Thyroid gland (tissue), 4 donors: ENCODE measurements at places on chromosomes 7 and 10. TPM values are rescaled to one million over a fixed set of nuclear protein-coding genes. Genes with fewer than 3 reads are reported as not detected.

DNA sequence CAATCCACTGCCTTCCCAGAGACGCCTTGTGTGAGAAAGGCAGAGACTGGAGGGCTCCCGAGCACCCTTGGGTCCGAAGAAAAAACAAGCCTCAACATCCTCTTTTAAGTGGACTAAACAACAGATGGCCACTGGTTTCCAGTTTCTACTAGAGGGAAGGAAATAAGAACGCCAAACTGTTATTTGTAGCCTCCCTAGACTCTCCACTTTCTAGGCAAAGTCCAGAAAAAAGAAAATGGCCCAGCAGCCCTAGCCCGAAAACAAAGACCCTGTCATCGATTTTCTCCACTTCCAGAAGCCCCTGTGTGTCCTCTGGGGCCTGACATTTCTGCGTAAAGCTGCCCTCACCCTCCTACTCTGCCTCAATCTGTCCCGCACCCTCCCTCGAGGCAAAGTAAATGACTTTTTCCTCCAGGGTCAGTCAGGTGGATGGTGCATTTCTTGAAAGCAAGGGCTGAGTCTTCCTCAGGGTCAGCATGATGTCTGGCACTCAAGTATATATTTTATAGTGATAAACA lies 6.0 kb downstream of the RGS10 start:
- H3K4me1 ChIP-seq: peaks cover 17% of the 10 kb centered on the region
- H3K27me3 ChIP-seq: no peaks in the 10 kb centered on the region
- H3K4me3 ChIP-seq: no peak overlapping the region
- DNase-seq: no peak

GRCh38 chr10:72274730-72275350 lies 1.1 kb downstream of the DDIT4 start:
- H3K36me3 ChIP-seq: peaks cover 12% of the 10 kb centered on the region
- peak; percentile 79 for DNase-seq
- H3K27me3 ChIP-seq: no peaks in the 10 kb centered on the region

DNA sequence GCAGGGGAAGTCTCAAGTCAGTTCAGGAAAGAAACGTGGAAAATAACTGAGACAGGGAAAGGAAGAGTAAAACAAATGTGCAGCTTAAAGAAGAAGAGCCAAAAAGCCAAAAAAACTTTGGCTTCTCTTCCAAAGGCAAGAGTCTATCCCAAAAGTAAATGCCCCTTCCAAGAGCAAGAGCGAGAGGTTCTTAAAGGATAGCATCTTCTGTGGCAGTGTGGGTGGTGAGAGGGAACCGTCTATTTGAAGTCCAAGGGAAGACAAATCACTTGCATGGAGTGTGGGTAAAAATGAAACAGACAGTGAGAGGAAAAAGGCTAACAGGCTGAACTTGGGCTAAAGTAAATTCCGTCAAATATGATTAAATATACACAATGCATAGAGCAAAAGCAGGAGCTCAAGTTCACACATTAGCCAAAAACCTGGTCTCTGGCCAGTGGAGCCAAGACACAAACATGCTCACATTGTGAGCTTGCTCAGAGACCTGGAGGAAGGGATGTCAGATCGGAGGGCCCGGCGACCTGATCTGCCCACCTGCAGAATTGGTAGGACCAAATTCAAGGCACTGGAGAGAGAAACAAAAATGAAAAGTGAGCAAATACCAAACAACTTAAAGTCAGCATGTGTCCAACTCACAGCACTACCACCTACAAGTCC lies 87.0 kb downstream of the PIK3CG start:
- DNase-seq: no peak
- no peaks in the 10 kb centered on the region for H3K27me3 ChIP-seq
- no peak overlapping the region for H3K27ac ChIP-seq
- no peaks in the 10 kb centered on the region for H3K4me1 ChIP-seq
- H3K4me3 ChIP-seq: no peak overlapping the region
- no peaks in the 10 kb centered on the region for H3K36me3 ChIP-seq

- H3K36me3 ChIP-seq: peaks cover 55% of the 10 kb centered on the region
- no peaks in the 10 kb centered on the region for H3K27me3 ChIP-seq
- H3K4me1 ChIP-seq: peaks cover 3% of the 10 kb centered on the region
- DNase-seq: no peak
These were observed 129.6 kb downstream of the SMURF1 start for GRCh38 chr7:99014113-99014985.

- H3K27ac ChIP-seq: no peak overlapping the region
- H3K27me3 ChIP-seq: no peaks in the 10 kb centered on the region
- no peaks in the 10 kb centered on the region for H3K4me1 ChIP-seq
- no peak overlapping the region for H3K4me3 ChIP-seq
These were observed 249.8 kb upstream of the VSTM2A start for GRCh38 chr7:54292171-54292925.

DNA sequence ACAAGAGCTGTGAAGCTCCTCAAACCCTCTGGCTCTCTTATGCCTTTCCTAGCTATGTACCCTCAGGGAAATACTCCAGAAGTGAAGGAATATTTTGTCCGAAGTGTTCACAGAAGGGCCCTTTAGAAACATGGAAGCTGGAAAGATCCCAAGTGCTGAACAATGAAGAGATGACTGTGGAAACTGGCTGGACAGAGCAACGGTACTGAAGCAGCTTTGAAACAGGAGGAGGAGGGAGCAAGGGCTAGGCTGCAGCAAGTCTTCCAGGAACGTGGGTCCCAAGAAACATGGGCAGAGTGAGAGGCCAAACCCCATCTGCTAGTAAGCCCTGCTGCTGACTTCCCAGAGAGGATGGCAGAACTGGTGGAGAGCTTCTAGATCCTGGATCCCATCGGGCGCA lies 3.0 kb upstream of the PSAP start:
- H3K4me1 ChIP-seq: peaks cover 15% of the 10 kb centered on the region
- H3K4me3 ChIP-seq: no peak overlapping the region
- no peaks in the 10 kb centered on the region for H3K36me3 ChIP-seq
- H3K27me3 ChIP-seq: no peaks in the 10 kb centered on the region

- peaks cover 30% of the 10 kb centered on the region for H3K4me1 ChIP-seq
- H3K27me3 ChIP-seq: no peaks in the 10 kb centered on the region
- H3K27ac ChIP-seq: no peak overlapping the region
These were observed 191.5 kb downstream of the CELF2 start for GRCh38 chr10:11208908-11209829.

GRCh38 chr10:23202779-23203178 lies 10.7 kb downstream of the PTF1A start:
- H3K27me3 ChIP-seq: peaks cover 9% of the 10 kb centered on the region
- no peak for DNase-seq
- H3K4me3 ChIP-seq: no peak overlapping the region
- no peak overlapping the region for H3K27ac ChIP-seq
- no peaks in the 10 kb centered on the region for H3K4me1 ChIP-seq
- H3K36me3 ChIP-seq: no peaks in the 10 kb centered on the region

GRCh38 chr10:60230892-60231291 lies 158.8 kb downstream of the ANK3 start:
- no peak overlapping the region for H3K4me3 ChIP-seq
- no peaks in the 10 kb centered on the region for H3K27me3 ChIP-seq
- DNase-seq: no peak
- H3K4me1 ChIP-seq: peaks cover 4% of the 10 kb centered on the region
- H3K36me3 ChIP-seq: no peaks in the 10 kb centered on the region
- H3K27ac ChIP-seq: no peak overlapping the region

- H3K4me3 ChIP-seq: no peak overlapping the region
- H3K27ac ChIP-seq: no peak overlapping the region
- H3K27me3 ChIP-seq: no peaks in the 10 kb centered on the region
- peaks cover 5% of the 10 kb centered on the region for H3K4me1 ChIP-seq
- DNase-seq: no peak
These were observed 6.9 kb upstream of the SUN1 start for GRCh38 chr7:825386-825785.

DNA sequence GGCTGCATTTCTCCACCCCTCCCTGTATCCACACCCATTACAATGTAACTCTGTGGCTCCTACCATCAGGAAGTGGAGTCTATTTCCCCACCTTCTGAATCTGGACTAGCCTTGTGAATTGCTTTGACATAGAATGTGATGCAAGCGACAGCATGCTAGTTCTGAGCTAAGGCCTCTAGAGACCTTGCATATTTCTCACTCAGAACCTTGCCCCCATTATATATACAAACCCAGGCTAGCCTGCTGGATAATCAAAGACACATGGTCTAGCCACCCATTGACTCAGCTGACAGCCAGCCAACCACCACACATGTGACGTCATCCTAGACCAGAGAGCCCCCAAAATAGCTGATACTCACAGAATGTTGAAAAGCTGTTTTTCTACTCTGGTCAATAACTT lies 77.9 kb downstream of the CCDC71L start:
- H3K27ac ChIP-seq: no peak overlapping the region
- no peaks in the 10 kb centered on the region for H3K36me3 ChIP-seq
- no peaks in the 10 kb centered on the region for H3K27me3 ChIP-seq
- no peak overlapping the region for H3K4me3 ChIP-seq
- DNase-seq: no peak
- H3K4me1 ChIP-seq: no peaks in the 10 kb centered on the region

DNA sequence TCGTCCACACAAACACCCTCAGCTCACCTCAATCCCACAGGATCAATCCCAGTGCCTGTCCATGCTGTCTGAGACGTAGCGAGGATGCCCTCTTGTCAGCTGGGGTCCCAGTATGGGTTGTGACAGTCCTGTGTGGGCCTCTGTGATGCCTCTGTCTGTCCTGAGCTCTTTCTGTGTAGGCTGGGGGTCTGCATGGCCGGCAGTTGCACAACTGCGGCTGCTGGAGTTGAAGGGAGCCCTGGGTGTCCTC lies 12.4 kb downstream of the ANTXRL start:
- H3K27ac ChIP-seq: no peak overlapping the region
- no peak for DNase-seq
- no peaks in the 10 kb centered on the region for H3K36me3 ChIP-seq
- H3K27me3 ChIP-seq: no peaks in the 10 kb centered on the region
- H3K4me1 ChIP-seq: peaks cover 5% of the 10 kb centered on the region
- no peak overlapping the region for H3K4me3 ChIP-seq

GRCh38 chr7:55550010-55550663 lies 22.2 kb downstream of the VOPP1 start:
- H3K27me3 ChIP-seq: no peaks in the 10 kb centered on the region
- peaks cover 27% of the 10 kb centered on the region for H3K4me1 ChIP-seq
- DNase-seq: no peak
- H3K27ac ChIP-seq: no peak overlapping the region
- no peak overlapping the region for H3K4me3 ChIP-seq
- no peaks in the 10 kb centered on the region for H3K36me3 ChIP-seq

DNA sequence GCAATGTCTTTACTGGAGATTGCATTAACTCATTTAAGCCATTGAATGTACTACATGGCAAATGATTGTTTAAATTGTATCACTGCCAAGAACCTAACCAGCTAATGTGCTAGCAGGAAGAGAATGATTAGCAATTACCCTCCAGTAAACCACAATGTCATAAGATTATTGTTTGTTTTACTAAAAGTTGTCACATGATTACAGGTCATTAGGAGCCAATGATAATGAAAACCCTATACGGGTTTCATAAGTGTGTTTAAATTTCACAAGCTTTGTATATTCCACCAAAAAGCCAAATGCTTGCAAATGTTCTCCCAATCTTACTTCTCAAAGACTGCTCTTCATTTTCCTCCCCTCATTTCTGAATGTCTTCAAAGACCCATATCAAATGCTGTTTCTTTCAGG lies 76.5 kb upstream of the PPP1R3C start:
- no peak overlapping the region for H3K4me3 ChIP-seq
- no peak for DNase-seq
- H3K27me3 ChIP-seq: no peaks in the 10 kb centered on the region
- H3K36me3 ChIP-seq: no peaks in the 10 kb centered on the region

GRCh38 chr7:117907049-117907640 lies 33.9 kb upstream of the CTTNBP2 start:
- H3K27ac ChIP-seq: no peak overlapping the region
- no peaks in the 10 kb centered on the region for H3K4me1 ChIP-seq
- no peak for DNase-seq
- no peaks in the 10 kb centered on the region for H3K36me3 ChIP-seq
- no peaks in the 10 kb centered on the region for H3K27me3 ChIP-seq

DNA sequence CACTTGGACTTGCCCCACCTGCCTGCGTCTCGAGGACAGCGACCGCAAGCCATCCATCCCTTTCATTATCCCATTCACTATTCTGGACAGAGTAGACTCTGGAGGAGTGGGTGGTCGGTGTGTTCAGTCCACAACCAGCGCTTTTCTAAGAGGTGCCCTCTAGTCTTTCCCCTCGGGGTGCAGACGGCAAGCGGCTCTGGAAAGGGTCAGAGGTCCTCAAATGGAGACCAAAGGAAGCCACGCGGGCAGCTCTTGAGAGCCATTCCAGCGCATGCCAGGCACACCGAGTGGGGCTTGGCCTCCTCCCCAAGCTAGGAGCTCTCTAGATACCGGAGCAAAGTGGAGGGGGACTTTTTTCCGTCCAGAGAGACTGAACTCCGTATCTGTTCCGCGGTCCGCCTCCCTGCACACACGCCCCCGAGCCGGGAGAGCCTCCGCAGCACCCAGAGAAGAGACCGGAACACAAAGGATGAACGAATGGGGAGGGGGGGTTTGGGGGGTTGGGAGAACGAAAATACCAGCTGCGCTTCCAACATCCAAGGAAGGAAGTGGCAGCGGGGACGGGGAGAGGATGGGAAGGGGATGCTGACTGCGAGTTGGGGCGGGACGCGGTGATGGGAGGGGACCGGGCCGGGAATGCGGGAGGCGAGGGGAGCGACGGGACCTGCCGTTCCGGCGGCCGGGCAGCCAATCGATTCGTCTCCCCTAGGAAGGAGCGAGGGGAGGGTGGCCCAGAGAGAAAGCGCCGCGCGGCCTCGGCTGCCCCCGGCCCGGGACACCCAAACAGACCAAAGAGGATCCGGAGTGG lies 515 bp downstream of the GSDME start:
- peaks cover 5% of the 10 kb centered on the region for H3K4me1 ChIP-seq
- H3K27ac ChIP-seq: peak overlapping the region; percentile 70
- H3K36me3 ChIP-seq: no peaks in the 10 kb centered on the region
- peak; percentile 56 for DNase-seq

GRCh38 chr7:29879609-29880008 lies 73.3 kb downstream of the WIPF3 start:
- no peak overlapping the region for H3K4me3 ChIP-seq
- H3K36me3 ChIP-seq: no peaks in the 10 kb centered on the region
- H3K27me3 ChIP-seq: no peaks in the 10 kb centered on the region

- no peak for DNase-seq
- H3K27me3 ChIP-seq: no peaks in the 10 kb centered on the region
- no peak overlapping the region for H3K27ac ChIP-seq
- H3K4me3 ChIP-seq: no peak overlapping the region
- H3K36me3 ChIP-seq: no peaks in the 10 kb centered on the region
- H3K4me1 ChIP-seq: no peaks in the 10 kb centered on the region
These were observed 141.8 kb downstream of the C7orf25 start for GRCh38 chr7:42770114-42770513.

GRCh38 chr7:101113836-101114235 lies 13.1 kb upstream of the SERPINE1 start:
- no peak overlapping the region for H3K4me3 ChIP-seq
- H3K27me3 ChIP-seq: no peaks in the 10 kb centered on the region
- no peak overlapping the region for H3K27ac ChIP-seq
- no peak for DNase-seq
- peaks cover 10% of the 10 kb centered on the region for H3K4me1 ChIP-seq
- H3K36me3 ChIP-seq: no peaks in the 10 kb centered on the region

GIMAP7 gene
- 12.9 TPM for total RNA-seq

IFIT3 gene
- total RNA-seq: 11.4 TPM

GSTO1 gene
- 93.7 TPM for total RNA-seq

GLI3 gene
- 10.1 TPM for total RNA-seq

RNF133 gene
- 1.0 TPM for total RNA-seq

HOXA13 gene
- total RNA-seq: not detected

COBL gene
- total RNA-seq: 17.2 TPM

AKR1D1 gene
- not detected for total RNA-seq

MYH16 gene
- total RNA-seq: not detected

THNSL1 gene
- 6.7 TPM for total RNA-seq

PYROXD2 gene
- 20.1 TPM for total RNA-seq

SFTPD gene
- total RNA-seq: 3.0 TPM

GRM8 gene
- 9.5 TPM for total RNA-seq

CNTNAP2 gene
- not detected for total RNA-seq
